Fibroblast of lung (primary cell): ENCODE measurements at places on chromosomes 16 and 17. TPM values are rescaled to one million over a fixed set of nuclear protein-coding genes. Genes with fewer than 3 reads are reported as not detected.
A peak's percentile ranks its signal among the peaks of the same experiment; 100 is the strongest.

COG8 gene
- 29.2 and 31.1 TPM in 2 replicates for total RNA-seq

NOB1 gene
- 25.1 and 28.0 TPM in 2 replicates for total RNA-seq

ABCC12 gene
- total RNA-seq: not detected in 2 replicates

EXOC3L1 gene
- total RNA-seq: 0.26 and 0.33 TPM in 2 replicates

SEPTIN12 gene
- not detected in 2 replicates for total RNA-seq

TRPV3 gene
- total RNA-seq: 0.77 and 0.99 TPM in 2 replicates

CCR7 gene
- under 0.01 TPM in 1 of 2 replicates, not detected in the other for total RNA-seq

PTX4 gene
- total RNA-seq: not detected in 2 replicates

GRCh38 chr17:62899361-62899760 lies 66.7 kb upstream of the TANC2 start:
- DNase-seq: no peak

GRCh38 chr16:14576532-14576931 lies 53.5 kb downstream of the PARN start:
- DNase-seq: no peak

GRCh38 chr17:8822401-8823035 lies 23.4 kb upstream of the MFSD6L start:
- DNase-seq: no peak

GRCh38 chr16:17002565-17002964 lies 468.2 kb downstream of the XYLT1 start:
- DNase-seq: no peak

DNA sequence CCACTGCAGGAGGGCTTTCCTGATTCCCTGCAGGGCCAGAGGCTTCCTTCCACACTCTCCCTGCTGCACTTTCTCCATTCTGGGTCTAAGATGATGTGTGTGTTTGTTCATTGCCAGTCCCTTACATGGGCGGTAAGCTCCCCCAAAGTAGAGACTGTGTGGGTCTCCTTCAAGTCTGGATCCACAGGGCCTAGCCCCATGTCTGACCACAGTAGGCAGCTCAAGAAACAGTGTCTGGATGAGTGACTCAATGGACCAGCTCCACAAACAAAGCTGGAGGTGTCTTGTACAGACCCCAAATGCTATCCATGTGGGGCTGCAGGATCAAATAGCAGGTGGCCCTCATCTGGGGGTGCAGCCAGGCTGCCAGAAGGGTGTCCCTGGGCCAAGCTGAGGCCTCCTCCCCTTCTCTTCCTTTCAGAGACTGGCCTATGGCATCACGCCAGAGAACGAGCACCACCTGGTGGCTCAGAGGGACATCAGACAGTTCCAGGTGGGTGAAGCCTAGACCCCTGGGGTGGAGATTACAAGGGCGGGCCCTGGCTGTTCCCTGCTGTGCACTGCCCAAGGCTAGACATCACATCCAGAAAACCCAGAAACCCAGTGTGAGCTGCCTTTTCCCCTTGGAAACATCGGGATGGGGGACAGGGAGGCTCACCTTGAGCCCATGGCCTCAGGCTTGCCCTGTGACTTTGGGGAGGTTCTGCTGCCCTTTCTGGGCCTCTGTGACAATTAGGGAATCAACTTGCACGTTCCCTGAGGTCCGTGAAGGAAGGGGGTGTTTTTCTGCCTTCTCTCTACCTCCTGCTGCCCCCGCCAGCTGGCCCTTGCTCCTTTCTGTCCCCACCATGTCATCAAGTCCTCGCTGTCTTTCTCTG lies 45.9 kb downstream of the SLC6A2 start:
- peak; percentile 34 for DNase-seq

DNA sequence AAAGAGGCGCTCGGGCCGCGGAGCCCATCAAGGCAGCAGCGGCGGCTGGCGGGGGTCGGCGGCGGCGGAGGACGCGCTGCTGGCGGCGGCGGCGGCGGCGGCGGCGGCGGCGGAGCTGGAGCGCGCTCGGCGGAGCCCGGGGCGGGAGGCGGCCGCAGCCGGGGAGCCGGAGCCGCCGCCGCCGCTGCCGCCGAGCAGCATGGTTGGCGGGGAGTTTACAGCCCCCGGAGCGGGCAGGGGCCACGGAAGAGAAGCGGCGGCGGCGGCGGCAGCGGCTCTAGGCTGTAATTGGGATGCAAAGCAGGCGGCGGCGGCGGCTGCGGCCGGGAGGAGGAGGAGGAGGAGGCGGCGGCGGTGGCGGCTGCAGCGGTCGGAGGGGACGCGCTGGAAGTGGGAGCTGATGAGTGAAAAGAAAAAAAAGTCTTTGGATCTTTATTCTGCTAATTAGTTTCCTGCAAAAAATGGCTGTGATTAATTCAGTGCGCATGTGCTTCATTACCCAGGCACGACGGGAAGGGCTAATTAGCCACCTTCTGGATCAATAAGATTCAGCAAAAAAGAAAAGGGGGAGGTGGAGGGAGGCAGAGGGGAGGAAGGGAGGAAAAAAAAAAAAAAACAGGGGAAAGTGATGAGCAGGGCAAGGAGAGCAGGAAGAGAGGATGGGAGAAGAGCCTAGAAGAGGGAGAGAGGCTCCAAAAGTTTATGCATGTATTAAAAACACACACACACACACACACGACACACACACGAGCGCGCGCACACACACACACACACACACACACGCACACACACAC lies 10.9 kb upstream of the ZFHX3 start:
- peak; percentile 77 for DNase-seq

- no peak for DNase-seq
These were observed 21.0 kb downstream of the WNT9B start for GRCh38 chr17:46872421-46872820.

DNA sequence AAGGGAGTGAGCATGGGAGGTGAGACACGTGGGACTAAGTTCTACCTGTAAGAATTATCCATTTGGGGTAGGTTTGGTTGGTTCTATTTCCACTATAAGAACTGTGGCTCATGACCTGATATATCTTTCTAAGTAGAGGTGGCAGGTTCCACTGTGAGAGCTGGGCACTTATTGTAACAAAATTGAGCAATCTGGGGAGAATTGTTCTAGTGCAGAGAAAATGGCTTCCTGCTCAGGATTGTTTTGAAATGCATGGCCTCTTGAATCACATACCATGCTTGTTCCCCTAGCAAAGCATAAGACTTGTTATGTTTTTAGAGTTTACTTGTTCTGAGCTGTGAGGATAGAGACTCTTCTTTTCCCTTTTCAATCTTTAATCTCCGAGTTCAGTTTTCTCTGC lies 125.9 kb downstream of the MAP2K6 start:
- DNase-seq: no peak

- DNase-seq: peak; percentile 54
These were observed 8.4 kb upstream of the HERPUD1 start for GRCh38 chr16:56923481-56924091.
